Left colon (tissue), 2 donors: ENCODE measurements at places on chromosomes 11 and 22. TPM values are rescaled to one million over a fixed set of nuclear protein-coding genes. Genes with fewer than 3 reads are reported as not detected.
A peak's percentile ranks its signal among the peaks of the same experiment; 100 is the strongest.

DNA sequence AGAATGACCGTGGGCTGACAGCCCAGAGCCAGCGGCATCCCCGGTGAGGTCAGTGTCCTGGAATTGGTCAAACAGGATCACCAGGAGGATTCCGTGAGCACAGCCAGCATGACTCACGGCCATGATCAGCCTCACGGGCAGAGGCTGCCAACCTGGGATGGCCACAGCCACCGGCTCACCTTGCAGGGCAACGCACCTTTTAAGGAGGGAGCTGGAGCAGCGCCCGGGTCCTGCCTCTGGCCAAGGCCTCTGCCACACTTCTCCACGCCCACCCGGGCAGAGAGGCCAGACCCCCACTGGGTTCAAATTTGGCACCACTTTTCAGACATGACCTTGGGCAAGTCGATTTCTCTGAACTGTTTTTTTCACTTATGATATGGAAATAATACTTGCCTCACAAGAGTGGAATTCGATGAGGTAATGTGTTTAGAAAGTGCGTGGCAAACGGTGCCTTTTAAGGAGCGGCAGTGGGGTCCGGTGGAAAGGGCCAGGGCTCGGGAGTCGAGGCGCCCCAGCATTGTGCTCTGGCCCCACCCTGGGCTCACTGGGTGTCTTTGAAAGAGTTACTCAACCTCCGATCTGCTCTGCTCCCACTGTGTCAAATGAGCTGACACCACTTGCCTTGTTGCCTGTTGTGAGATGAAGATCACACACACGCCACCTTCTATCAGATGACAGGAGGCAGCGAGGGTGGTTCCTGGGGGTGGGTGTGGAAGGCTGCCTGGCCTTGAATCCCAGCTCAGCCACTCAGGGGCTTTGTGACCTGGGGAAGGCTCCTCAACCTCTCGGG, 16.0 kb downstream of the TXN2 start:
- DNase-seq, result peak; percentile 69

DNA sequence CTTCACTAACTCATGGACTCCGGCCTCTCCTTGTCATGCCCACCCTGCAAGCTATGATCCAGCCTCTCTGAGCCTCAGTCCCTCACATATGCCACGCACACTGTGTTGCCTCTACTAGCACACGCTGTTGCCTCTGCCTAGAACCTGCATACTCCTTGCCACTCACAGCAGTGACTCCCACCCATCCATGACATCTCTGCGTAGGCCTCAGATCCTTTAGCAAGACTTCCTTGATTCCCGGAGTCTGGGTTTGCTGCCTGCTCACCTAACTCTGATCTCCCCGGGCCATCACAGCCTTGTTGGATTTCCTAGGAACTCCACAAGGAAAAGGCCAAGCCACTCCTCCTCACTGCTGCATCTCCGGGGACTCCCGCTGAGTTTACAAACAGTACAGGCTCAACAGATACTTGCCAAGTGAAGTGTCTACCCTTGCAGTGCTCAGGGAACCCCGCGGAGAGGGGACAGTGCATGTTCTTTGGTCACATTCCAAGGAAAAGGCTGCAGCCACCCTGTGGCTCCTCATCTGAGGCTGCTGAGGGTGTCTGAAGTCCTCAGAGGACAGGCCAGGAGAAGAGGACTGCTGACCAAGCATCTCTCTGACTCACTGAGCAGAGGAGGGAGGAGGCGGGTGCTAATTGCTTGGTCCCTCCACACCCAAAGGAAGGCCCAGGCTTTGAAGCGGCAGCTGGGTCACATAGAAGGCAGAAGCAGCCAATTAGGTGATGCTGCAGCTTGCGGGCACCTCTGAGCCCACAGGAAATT, 42.4 kb upstream of the NAV2 start:
- DNase-seq, result no peak

DNA sequence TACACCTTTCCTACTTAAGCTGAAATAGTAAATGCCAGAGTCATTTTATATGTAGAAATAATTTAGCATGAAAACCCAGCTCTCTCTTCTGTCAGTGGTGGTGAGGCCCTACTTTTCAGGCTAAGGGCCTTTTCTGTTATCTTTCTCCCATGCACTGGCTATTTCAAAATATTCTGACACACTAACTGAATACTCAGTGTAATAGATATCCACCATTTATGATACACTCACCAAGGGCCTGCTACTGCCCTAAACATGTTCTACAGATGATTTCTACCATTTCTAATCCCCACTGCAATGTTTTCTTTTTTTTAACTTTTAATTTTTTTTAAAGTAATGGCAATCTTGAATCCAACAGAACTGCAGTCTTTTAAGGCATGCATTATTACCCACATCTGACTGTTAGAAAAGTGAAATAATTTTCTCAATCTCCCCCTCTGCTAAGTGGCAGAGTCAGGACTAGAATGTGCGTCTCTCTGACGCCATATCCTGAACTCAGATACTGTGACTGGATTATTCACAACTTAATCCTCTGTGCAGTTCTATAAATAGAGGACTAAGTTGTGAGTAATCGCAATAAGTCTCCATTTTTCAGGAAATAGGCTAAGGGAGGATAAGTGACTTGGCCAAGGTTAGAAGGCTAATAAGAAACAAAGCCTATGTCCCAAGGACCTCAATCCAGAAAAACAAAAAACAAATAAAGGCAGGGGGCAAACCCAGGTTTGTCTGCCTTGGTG, 44.0 kb downstream of the GRAMD1B start:
- no peak for DNase-seq

- DNase-seq, result no peak
Observed at GRCh38 chr11:106959800-106960199, 58.5 kb downstream of the GUCY1A2 start.

DNA sequence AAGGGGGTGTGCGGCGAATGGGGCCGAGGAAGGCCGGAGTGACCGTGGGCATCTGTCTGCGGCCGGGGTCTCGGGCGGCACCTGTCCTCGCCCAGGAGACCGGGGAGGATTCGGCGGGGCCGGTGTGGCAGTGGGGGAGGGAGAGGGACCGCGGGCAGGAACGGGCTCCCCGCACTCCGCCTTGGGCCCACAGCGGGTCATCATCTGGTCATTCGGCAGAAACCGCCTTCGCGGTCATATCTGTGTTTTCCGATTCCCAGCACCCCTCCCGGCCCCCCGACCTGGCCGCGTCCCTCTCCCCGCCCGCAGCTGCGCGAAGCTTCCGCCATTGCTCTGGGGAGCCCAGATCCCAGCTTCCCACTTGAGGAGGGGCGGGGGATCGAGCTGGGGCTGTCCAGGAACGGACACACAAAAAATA, 824 bp upstream of the CBX6 start:
- DNase-seq, result peak; percentile 56

Gene GRIA4
- 0.89 TPM for total RNA-seq

Gene ADAMTS8
- 0.40 TPM for total RNA-seq
